ENCODE measurements at places on chromosomes 1 and 21. TPM values are rescaled to one million over a fixed set of nuclear protein-coding genes. Genes with fewer than 3 reads are reported as not detected.
A peak's percentile ranks its signal among the peaks of the same experiment; 100 is the strongest.

The IGSF9 gene
- total RNA-seq: 0.54 TPM

The KRTAP21-1 gene
- total RNA-seq: not detected

DNA sequence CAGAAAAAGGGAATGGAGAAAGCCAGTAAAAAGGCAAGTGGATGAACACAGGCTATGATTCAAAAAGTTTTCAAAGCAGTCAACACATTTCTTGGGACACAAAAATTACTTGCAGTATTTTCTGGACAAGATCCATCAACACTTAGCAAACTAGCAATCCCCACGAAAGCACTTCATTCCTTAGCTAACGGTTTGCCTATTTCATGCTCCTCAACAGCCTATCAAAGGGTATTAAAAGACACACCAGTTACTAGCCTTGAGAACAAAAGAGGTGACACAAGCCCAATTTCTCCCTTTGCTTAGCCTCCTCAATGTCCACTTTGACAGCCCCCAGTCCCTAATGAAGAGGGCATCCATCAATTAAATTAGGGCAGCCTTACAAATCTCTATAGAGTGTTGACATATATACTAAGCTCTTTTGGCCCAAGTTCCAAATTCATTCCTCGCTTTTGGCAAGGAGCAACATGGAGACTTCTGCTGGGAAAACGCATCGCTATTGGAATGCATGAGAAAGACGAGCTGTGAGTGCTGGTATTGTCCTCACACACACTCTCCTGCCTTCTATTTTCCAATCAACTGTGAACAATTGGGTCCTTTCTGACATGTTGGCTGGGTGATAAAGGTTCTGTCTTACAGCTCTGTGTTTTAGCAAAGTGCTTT lies 180.0 kb downstream of the TNR start:
- DNase-seq: no peak

DNA sequence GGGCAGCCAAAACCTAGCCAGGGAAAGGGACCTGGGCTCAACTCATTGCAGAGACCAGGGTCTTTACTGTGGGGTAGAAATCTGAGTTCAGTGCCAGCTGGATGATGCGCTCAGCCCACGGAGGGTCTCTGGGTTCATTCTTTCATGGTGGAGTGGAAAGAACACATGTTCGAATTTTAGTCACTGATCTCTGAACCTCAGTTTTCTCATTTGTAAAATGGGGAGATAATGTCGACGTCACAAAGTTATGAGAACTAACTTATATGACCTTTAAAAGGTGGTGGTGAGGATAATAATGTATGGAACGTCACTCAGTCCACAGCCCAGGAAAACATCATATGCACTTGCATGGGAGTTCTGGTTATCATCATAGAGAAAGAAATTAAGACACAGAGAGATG lies 1.2 kb upstream of the TAL1 start:
- DNase-seq: no peak

DNA sequence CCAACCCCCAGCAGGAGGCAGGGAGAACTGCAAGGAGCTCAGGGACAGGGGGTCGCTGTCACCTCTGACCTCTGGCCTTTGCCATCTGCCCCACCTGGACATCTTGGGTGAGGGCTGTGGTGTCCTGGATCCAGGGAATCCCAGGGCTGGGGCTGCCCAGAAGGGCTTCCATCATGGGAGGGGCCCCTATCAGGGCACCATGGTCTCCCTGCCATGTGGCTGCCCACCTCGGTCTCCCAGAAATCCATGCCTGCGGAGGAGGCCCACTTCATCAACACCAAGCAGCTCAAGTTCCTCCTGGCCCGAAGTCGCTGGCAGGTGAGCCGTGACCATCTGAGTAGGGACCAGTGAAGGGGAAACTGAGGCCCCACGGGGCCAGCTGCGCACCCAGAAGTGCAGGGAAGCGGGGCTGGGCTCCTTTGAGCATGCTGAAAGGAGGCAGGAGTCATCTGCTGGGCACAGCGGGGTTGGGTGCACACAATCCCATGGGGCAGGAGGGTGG lies 36.1 kb downstream of the TRIM11 start:
- no peak for DNase-seq

GRCh38 chr21:31136891-31137290 lies 98.6 kb upstream of the KRTAP19-8 start:
- DNase-seq: peak; percentile 67

DNA sequence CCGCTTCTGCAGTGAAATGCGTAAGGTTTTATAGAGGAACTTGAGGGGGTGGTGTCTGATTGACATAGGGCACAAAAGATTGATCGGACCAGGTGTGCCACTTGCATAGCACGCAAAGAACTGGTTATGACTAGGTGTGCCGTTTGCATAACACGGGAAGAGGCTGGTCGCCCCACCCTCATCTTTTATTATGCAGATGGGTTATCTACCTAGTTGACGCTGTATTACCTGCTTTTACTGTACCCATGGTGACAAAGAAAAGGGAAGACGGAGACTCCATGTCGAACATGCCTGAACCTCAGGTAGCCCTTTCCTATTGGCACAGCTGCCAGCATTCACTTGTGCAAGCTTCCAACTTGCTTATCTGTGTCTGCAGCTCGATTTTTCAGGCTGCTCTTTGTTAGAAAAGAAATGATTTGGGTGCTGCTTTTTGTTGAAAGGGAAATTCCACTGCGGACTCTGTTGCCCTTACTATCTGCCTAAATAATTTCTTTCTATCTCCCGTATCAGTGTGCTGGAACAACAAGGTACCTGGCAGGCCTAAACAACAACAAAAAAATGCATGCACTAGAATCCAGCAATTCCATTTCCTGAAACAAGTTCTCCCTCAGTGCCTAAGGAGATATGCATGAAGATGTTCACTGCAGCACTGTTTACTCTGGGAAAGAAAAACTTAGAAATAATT lies 194.4 kb upstream of the KAZN start:
- no peak for DNase-seq

DNA sequence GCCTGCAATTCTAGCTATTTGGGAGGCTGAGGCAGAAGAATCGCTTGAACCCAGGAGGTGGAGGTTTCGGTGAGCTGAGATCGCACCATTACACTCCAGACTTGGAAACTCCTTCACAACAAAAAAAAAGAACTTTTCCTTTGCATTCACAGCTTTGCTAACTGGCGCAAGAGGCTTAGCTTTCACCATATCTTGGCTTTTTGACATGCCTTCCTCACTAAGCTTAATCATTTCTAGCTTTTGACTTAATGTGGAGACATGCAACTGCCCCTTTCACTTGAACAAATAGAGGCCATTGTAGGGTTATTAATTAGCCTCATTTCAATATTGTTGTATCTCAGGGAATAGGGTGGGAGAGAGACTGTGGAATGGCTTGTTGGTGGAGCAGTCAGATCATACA lies 8.7 kb downstream of the KPNA6 start:
- DNase-seq: no peak

- no peak for DNase-seq
Measured at GRCh38 chr1:5110508-5110907, 456.1 kb downstream of the AJAP1 start.

All from hematopoietic multipotent progenitor cell (in vitro differentiated cells).